ENCODE measurements at places on chromosomes 11 and 22.

GRCh38 chr22:31361743-31362142 lies 15.6 kb upstream of the PATZ1 start:
- DNase-seq: no peak

GRCh38 chr11:3934658-3935057 lies 79.2 kb downstream of the STIM1 start:
- no peak for DNase-seq

GRCh38 chr11:128196235-128196634 lies 391.1 kb downstream of the ETS1 start:
- DNase-seq: no peak

- no peak for DNase-seq
Observed at GRCh38 chr11:64229090-64229743, 1.1 kb upstream of the DNAJC4 start.

DNA sequence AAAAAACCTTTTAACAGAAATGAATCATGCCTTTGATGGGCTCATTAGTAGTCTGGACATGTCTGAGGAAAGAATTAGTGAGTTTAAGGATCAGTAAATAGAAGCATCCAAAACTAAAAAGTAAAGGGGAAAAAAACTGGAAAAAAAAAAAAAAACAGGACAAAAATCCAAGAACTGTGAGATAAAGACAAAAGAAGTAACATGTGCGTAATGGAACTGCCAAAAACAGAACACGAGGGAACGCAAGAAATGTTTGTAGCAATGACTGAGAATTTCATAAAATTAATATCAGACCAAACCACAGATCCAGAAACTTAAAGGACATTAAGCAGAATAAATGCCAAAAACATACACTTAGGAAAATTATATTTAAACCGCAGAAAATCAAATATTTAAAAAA lies 77.4 kb downstream of the MS4A13 start:
- DNase-seq: no peak

GRCh38 chr11:35147235-35147634 lies 8.3 kb downstream of the CD44 start:
- DNase-seq: no peak

DNA sequence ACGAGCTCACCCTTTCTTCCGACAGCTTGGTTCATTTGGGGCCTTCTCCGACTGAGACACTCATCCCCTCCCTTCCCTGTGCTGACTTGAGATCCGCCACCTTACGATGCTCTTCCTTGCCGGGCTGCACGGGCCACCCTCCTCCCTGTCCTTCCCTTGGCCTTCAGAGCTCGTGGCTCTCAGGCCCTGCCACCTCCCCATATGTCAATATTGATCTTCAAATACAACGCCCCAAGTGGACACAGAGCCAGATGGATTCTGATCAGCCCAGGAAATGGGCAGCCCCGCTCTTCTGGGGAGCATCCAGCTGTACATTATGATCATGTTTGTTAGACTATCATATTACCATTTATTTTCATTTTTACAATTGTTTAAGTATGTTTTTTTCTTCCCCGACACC lies 812.8 kb downstream of the TBC1D22A start:
- DNase-seq: no peak

DNA sequence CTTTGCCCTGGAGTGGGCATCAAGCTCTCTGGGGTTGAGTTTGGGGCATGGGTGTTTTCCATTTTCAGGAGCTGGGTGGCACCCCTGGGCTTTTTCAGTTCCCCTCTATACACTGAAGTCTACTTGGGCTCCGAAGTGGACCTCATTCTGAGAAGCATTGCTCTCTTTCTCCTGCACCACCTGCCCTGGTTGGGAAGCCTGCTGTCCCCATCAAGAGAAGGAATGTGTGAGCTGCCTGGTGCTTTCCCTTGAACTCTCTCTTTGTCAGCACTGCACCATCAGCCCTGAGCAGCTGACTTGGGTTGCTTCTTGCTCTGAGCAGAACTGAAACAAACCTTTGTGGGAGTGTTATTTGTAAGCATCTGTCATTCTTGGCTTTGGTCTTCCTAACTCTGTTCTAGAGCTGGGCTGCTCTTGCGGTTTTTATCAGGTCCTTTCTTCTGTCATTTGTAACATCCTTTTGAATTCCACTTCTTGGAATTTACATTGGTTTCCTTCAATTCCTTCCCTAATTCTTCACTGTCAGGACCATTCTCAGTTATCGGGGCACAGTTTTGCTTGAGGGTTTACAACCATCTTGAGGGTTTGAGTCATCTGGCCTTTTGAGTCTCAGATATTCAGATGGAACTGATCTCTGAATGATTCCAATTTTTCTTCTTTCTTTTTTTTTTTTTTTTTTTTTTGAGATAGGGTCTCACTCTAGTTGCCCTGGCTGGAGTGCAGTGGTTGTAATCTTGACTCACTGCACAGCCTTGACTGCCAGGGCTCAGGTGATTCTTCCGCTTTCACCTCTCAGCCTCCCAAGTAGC lies 20.5 kb downstream of the UBE2L3 start:
- no peak for DNase-seq

- no peak for DNase-seq
Observed at GRCh38 chr11:108571001-108571400, 22.6 kb downstream of the EXPH5 start.

GRCh38 chr22:31538815-31539214 lies 42.5 kb downstream of the SFI1 start:
- DNase-seq: no peak

- DNase-seq: no peak
Observed at GRCh38 chr11:15927864-15928217, 428.5 kb downstream of the SOX6 start.

DNA sequence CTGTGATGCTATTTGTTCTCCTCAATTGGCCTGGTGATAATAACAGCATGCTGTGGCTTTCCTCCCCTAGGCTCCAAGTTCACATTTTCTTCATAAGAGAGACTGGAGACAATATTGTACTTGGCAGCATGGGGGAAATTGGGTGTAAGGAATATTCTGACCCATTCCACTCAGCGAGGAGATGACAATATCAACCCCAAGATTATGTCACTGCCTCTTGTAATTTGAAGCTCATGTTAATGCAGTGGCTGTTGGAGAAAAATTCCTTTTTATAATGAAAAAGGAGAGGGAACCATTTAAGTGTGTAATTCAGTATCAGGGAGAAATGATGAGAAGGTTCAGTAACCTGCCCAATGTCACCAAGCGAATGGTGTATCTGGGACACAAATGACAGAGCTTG lies 665.8 kb downstream of the NTM start:
- no peak for DNase-seq

DNA sequence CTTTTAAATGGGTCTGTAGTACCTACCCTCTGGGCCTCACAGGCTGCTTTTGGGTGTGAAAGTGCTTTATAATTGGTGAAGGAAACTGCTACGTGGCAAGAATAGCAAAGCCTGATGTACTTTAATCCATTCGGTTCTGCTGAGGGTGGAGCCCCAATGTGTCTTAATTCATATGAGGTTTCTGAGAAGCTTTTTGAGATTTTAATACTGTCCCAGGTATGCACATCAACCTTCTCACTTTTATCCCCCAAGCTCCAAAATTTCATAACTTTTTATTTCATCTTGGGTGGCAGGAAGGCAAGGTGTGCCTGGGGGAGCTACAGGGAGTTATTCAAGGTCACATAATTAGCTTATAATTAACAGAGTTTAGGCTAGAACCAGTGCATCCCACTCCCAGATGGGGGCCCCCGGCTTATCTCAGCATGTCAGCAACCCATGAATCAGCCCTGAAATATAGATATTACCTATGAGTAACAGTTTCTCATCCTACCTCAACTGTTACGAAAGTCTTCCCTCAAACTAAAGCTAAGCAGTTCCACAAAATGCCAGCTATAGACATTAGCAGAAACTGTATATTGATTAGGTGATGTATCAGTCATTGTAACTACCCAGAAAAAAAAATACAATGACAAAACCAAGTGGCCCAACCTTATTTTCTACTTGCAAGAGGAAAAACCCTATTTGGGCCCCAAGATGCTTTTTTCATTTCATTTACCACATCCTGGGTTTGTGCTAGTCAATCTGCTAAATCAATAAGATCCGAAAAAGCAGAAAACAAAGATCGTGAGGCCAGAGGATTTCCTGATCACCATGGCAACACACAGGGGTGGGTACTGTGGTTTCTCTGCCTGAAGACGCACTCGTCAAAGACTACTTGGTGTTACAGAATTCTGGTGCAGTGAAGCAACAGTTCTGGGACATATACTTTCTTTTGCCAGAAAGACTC lies 26.7 kb downstream of the CD44 start:
- no peak for DNase-seq

- peak; percentile 77 for DNase-seq
Observed at GRCh38 chr11:126480410-126481302, 125.2 kb downstream of the ST3GAL4 start.

DNA sequence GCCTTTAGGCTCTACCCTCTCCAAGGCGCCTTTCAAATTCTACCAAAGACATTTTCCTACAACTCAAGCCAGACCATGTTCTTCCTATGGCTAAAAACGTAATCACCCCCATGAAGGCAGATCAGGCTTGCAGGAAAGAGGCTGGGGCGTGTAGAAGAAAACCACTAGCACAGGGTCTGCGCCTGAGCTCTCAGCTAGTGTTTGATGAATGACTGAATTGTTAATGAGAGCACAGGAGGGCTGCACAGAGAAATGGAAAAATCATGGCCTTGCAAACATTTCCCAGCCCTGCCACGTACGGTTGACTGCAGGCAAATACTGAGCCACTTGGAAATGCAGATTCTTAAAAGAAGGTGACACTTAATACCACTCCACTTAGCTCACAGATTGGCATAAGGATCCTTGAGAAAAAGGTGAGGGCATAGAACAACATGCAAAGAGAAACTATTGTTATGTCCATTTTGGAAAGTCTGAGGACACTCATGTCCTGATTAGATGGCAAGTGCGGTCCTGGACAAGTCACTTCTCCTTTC lies 148.6 kb downstream of the NXPE2 start:
- DNase-seq: no peak
